ENCODE measurements at places on chromosomes 16 and 17.
A peak's percentile ranks its signal among the peaks of the same experiment; 100 is the strongest.

GRCh38 chr17:83144421-83145357 lies 65.3 kb downstream of the METRNL start:
- DNase-seq: no peak

DNA sequence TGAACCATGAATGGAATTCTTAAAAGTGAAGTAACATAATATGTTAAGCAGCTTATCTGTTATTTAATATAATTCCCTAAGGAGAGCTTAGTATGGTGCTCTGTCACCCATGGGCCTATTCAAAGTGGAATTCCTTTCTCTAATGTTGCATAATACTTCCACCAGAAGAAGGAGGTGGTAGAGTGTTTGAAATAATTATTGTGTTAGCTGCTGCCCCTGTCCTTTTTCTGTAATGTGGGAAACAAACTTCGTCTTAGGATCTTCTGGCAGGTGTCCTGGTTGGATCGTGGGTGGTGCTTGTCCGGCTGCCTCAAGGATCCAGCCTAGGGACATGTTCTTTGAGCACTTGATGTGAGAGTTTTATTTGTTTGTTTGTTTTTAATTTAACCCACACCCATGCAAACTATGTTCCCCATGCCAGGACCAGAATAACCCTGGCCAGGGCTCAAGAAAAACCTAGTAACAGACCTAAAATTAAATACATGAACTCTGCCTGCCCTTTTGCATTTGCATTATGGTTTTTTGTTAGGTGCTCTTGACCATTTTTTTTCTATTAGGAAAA lies 46.1 kb downstream of the ZNRF1 start:
- DNase-seq: no peak

DNA sequence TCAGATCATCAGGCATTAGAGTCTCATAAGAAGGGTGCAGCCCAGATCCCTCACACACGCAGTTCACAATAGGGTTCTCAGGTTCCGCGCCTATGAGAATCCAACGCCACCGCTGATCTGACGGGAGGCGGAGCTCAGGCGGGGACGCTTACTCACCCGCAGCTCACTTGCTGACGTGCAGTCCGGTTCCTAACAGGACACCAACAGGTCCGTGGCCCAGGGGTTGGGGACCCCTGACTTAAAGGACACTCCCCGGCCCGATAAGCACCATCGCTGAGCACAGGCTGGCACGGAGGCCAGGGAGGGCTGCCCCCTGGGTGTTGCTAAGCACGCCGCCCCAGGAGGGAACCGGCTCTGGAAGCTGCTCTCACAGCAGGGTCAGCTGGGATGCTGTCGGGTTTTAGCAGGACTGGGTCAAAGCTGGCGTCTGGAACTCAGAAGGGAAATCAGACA lies 30.1 kb upstream of the BAHCC1 start:
- DNase-seq: peak; percentile 18

GRCh38 chr16:31577411-31577810 lies 49.7 kb downstream of the AHSP start:
- DNase-seq: no peak

DNA sequence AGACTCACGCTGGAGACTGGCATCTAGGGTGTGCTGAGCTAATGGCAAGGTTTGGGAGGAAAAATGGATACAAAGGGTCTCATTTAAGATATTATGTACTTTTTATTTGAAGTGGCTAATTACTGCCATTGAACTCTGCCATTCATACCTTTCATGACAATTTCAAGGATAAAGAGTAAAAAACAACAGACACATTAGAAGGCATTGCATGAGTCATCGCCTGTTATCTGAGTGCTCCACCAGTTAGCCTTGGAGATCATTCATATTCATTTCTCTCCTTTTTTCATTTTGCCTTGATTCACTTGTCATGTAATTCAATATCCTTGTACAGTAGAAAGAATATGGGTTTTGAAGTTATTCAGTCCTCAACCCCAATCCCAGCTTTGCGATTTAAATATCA lies 109.5 kb downstream of the CDH8 start:
- DNase-seq: no peak

GRCh38 chr16:17386229-17386628 lies 84.5 kb downstream of the XYLT1 start:
- no peak for DNase-seq

DNA sequence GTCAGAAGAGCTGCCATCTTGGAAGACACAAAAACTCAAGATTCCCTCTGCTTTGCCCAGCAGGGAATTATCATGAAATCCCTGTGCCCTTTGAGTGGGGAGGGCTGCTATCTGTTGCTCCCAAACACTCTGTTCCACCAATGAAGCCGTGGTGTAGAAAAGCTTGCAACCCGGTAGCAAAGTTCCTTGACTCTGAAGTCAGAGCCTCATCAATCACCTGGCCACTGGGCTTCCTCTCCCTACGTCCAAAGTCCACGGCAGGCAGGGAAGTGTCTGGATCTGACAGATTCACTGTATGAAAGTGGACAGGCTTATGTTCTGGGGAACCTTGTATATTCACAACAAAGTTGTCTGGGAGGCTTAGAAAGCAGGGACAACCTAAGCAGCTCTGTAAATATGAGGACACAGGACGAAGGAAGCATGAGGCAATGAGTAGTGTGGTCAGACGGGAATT lies 343.3 kb downstream of the SLC39A11 start:
- no peak for DNase-seq

GRCh38 chr16:76910931-76911330 lies 280.1 kb upstream of the MON1B start:
- no peak for DNase-seq

GRCh38 chr16:21103941-21104860 lies 46.4 kb downstream of the DNAH3 start:
- no peak for DNase-seq

GRCh38 chr17:73841431-73842060 lies 197.3 kb upstream of the SDK2 start:
- DNase-seq: no peak

DNA sequence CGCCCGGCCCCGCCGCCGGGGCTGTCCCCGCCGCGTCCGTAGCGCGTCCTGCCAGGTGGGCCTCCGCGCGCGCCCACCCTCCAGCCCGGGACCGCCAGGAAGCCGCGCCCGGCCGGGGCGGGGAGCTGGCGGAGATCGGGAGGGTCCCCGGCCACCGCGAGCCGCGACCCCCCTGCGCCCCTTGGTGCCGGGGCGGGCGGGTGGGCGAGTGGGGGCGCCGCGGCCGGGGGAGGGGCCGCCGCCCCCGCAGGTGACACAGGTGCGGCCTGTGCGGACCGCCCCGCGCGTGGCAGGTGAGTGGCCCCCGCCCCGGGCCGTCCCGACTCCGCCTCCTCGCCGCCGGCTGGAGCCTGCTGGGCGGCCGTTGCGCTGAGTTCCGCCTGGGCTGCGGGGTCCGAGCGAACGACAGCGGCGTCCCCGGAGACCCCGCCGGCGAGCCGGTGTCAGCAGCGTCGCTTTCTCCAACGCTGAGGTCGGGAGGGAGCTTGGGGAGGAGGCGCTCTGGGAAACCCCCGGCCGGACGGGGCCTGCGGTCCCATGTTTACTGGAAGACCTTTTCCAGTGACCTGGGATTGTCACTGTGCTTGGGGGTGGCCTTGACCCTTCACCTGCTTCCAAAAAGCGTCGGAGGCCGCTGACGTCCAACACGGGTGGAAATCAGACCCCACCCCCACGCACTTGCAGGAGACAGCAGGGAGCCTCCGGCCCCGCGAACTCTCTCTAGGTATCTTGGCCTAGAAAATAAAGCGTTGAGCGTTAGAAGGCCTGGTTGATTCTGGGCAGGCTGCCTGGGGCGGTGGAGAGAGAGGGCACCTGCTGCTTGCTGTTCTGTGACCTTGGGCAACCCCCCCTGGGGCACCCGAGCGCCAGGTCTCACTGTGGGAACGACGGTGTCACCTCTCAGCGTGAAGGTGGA lies 542 bp downstream of the KLHL36 start:
- peak; percentile 38 for DNase-seq

DNA sequence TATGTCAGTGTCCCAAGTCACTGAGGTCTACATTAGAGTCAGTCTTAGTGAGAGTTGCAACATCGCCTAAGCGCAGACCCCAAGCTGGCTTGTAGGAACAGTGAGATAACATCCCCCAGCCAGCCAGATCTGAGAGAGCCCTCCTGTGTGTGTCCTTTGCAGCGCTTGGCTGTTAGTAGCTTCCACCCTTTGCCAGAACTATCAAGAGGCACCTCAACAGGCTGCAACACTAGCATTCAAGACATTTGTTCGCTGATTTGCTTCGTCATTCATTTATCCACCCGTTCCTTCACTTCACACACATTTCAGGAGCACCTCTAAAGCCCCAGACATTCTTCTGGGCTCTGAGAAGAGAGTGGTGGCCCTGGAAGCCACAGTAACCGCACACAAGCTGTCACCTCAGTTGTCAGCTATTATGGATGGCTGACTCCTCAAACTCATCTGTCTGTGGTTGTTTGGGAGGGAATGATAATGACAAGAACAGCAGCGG lies 289.6 kb downstream of the WWOX start:
- no peak for DNase-seq

DNA sequence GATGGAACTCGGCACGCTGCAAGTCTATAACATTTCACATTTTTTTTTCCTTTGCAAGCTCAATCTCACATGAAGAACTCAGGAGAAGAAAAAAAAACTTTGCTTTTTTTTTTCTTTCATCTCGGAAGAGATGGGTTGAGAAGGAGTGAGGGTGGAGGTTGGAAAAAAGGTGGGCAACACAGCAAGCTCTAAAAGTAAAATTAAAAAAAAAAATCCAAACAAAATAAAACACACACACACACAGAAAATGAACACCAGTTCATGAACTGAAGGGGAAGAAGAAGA lies 2.5 kb downstream of the MAF start:
- DNase-seq: no peak

DNA sequence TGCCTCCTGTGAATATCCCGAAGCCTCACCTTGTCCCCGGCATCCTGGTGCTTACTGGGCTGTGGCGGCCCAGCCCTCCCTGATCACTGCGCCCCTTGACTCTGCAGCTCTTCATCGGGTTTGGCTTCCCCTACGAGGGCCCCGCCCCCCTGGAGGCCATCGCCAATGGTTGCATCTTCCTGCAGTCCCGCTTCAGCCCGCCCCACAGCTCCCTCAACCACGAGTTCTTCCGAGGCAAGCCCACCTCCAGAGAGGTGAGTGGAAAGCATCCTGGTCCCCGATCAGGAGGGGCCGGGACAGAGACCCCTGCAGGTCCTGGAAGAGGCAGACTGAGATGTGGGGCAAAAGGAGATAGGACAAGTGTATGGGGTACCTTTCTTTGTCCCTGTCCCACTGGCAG lies 72.1 kb downstream of the MGAT5B start:
- no peak for DNase-seq

- DNase-seq: no peak
Measured at GRCh38 chr17:67496286-67496685, 119.2 kb downstream of the PITPNC1 start.

DNA sequence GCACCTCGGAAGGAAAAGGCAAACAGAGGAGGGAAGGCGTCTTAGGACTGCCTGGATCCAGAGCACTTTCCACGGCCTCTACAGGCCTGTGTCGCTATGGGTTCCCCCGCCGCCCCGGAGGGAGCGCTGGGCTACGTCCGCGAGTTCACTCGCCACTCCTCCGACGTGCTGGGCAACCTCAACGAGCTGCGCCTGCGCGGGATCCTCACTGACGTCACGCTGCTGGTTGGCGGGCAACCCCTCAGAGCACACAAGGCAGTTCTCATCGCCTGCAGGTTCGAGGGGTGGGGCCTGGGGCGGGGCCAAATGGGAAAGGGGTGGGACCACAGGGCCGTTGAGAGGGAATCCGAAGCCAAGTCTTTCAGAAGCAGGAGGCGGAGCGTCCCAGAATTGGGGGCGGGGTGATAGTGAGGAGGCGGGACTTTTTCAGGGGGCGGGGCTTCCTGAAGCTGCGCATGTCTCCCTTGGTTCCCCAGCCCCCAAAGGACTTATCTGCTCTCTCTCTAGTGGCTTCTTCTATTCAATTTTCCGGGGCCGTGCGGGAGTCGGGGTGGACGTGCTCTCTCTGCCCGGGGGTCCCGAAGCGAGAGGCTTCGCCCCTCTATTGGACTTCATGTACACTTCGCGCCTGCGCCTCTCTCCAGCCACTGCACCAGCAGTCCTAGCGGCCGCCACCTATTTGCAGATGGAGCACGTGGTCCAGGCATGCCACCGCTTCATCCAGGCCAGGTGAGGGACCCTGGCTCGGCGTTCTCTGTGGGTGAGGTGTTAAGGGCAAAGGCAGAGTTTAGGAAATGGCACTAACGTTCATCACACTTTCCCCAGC lies 939 bp downstream of the BCL6B start:
- DNase-seq: peak; percentile 96

GRCh38 chr17:72124438-72124775 lies 3.6 kb downstream of the SOX9 start:
- no peak for DNase-seq

- DNase-seq: no peak
Measured at GRCh38 chr16:48561960-48562393, 48.0 kb downstream of the N4BP1 start.

- DNase-seq: no peak
Measured at GRCh38 chr17:58028578-58028977, 21.5 kb upstream of the SRSF1 start.

DNA sequence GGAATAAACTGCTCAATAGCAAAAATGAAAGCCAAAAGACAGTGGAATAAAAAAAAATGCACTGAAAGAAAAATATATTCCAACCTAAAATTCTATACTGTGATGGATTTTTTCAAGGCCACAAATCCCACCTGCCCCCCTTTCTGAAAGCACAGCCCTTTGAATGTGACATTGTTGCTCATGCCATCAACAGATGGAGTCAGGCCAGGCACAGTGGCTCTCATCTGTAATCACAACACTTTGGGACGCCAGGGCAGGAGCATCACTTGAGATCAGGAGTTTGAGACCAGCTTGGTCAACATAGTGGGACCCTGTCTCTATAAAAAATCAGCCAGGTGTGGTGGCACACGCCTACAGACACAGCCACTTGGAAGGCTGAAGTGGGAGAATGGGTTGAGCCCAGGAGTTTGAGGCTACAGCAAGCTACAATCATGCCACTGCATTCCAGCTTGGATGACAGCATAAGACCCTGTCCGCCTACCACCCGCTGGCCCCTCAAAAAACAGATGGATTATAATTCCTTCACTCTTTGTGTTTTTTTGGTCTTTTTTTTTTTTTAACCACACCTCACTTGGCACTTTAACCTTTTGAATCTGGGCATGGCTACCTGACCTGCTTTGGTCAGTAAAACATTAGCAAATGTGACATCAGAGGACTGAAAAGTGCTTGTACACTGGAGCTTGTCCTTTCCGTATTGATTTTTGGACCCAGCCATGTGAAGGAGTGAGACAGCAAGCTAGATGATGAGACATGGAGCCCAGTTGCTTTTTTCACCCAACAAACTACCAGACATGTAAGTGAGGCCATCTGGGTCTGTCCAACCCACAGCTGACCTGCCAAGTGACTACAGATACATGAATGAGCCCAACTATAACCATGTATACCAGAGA lies 36.3 kb downstream of the GLG1 start:
- DNase-seq: no peak

DNA sequence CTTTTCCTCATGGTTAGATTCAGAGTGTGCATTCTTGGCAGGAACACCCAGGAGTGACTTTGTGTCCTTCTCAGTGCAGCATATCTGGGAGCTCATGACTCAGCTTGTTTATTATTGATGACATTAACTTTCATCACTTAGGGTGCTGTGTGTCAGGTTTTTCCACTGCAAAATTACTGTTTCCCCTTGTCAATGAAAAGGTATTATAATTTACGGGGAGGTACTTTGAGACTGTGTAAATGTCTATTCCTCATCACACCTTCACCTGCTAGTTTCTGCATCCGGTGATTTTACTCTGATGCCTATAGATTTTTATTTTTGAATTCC lies 50.5 kb downstream of the WWP2 start:
- DNase-seq: no peak

Data from stimulated activated CD4-positive, alpha-beta T cell treated with anti-CD3 and anti-CD28 coated beads, Interleukin-12 subunit alpha, Interleukin-12 subunit beta, amount 100 ng/mL, for 4 hours (primary cell).